Fibroblast of gingiva (primary cell): ENCODE measurements at places on chromosomes 1 and 21.

DNA sequence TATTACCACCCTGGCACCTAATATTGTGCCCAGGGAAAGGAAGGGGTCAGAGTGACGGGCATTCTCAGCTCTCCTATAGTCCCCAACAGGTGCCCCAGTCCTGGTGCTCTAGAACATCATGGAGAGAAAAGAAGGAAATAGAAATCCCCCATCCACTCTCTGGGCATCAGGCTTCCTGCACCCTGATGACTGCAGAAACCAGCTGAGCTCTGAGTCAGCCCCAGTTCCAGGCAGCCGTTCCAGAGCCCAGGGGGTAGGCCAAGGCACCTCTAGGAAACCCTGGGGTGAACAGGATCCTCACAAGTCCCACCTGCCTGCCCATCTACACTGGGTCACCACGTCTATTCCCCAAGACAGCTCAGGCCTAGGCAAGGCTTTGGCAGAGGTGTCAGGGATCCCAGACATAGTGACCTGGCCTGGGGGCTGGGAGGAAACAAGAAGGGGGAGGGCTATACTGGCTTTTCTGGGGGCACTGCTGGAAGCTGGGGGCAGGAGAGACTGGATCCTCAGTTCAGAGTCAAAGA is 709 bp downstream of the NECTIN4 start:
- peak; percentile 12 for DNase-seq

DNA sequence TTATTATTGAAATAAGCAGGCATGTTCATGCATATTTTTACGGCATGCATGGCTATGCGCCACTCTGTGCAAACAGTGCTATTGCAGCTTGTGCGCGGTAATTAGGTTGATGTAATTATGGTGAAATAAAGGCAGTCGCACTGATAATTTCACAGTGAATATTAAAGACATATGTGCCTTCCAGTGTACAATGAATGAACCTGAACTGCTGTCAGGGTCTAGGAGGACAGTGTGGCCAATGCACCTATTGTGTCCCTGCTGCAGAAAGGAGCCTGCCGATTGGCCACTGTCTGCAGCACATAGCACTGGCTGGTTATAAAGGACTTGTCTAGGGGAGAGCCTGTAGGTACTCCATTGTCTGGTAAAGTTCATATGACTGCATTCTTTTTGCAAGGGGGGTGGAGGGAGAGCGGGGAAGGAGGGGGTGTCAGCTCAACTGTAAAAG is 340.4 kb downstream of the USP25 start:
- DNase-seq: peak; percentile 34

GRCh38 chr21:42621166-42621818 is 32.1 kb upstream of the PDE9A start:
- DNase-seq: peak; percentile 46

DNA sequence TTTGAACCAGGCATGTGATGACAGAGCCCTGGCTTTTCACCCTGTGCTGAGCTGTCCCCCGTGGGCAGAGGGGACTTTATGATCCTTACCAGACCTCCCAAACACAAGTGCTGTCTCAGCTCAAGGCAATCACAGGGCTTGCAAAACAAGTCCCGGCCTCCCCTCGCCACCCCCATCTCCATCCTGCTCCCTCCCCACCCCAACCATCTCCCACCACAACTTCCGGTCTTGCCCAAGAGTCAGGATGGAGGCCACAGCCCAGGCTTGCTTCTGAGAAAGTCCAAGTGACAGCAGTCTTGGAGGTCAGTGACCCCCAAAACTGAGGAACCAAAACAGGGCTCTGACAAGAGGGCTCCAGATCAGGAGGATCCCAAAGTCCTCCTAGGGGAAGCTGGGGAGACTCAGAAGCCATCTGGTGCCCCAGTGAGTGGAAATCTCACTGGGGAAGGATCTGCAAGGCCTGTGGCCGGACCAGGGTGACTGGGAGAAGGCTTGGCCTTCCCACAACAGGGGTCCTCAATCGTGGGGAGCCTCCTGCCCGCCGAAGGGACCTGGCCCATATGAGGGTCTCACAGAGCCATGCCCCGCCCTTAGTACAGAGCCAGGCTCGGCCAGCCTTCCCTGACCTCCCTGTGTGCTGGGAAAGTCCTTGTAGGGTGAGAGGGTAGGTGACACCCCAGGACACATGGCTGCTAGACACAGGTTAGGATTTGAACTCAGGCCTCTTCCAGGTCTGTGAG is 4.5 kb upstream of the SDC3 start:
- DNase-seq: peak; percentile 28

GRCh38 chr1:998745-998994 is 1.2 kb downstream of the HES4 start:
- no peak for DNase-seq

DNA sequence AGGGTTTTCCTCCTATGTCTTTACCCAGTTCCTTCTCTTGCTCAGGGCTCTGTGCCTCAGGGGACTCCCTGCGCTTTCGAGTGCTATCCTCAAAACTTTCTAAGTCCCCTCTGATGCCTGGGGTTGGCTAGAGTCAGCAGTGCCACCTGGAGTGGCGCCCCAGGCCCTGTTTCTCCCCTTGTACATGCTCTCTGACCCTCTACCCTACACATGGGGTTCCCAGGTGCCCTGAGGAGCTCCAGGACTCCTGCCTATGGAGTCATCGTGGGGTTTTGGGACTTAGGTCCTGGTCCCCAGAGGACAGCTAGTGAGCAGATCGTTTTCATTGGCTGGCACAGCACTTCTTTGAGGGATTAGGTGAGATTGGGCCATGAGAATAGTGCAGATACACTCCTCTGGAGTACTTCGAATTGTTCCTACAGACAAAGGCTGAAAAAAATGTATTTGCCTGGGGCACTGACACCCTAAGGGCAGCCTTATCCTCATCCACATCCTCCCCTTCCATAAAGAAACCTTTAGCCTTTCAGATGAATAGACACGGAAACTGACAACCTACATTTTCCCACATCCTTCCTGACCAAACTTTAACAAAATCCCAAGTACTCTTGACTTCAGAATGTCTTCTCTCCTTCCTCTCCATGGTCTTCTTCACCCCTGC is 41.5 kb downstream of the LGR6 start:
- no peak for DNase-seq

DNA sequence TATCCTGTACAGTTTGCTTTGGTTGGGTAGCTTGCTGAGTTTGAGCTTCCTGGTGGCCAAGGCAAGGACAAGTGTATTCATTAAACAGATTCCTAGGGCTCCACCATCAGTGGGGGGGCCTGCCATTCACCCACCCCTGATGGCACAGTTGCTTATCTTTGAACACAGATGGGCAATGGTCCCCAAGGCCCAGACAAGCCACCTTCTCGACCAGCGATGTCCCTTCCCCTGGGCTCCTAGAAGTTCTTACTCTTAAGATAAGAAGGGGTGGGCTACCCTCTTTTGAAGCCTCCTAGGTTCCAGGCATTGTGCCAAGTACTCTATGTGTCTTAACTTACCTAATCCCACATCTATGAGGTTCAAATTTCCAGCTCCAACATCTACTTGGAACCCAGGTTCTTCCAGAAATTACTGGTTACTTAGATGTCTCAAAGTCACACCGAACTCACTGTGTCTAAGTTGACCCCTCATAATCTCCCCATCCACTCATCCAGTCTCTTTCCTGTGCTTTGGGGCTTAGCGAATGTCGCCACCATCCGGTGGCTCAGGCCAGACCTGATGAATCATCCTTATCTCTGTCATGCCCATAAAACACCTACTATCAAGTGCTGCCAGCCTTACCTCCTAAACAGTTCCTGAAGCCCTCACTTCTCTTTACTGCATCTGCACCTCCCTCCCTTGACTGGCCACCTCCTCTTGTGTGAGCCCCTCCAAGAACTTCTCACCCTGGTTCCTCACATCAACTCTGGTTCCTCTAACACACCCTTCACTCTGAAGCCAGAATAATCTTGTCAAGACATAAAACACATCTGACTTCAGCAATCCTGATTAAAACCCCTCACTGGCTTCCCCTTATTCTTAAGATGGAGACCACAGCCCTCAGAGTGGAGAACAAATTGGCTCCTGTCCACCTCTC is 50.1 kb downstream of the KLHDC7A start:
- no peak for DNase-seq

- DNase-seq: no peak
These were observed 12.3 kb downstream of the SHISAL2A start for GRCh38 chr1:52645261-52645660.

- DNase-seq: peak; percentile 57
These were observed 67.4 kb downstream of the ARHGEF10L start for GRCh38 chr1:17606826-17607440.

GRCh38 chr21:33364830-33365229 is 38.4 kb upstream of the IFNGR2 start:
- DNase-seq: no peak

DNA sequence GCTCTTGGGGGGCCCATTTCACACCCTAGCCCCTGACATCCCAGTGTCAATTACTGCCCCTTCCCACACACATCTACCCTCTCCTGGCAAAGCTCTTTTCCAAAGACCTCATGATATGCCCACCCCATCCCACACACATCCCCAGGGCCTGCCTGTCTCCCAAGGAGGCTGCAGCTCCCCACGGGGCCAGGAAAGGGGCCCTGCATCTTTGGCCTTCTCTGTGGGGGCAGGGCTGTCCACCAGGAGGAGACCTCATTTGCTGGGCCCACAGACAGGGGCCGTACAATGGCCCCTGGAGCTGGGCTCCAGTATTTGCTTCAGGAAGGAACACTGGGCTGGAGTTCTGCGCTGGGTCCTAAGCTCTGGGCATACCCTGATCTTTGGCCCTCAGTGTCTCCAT is 65.6 kb upstream of the RUNX3 start:
- DNase-seq: no peak

GRCh38 chr1:4805987-4806386 is 151.6 kb downstream of the AJAP1 start:
- no peak for DNase-seq

DNA sequence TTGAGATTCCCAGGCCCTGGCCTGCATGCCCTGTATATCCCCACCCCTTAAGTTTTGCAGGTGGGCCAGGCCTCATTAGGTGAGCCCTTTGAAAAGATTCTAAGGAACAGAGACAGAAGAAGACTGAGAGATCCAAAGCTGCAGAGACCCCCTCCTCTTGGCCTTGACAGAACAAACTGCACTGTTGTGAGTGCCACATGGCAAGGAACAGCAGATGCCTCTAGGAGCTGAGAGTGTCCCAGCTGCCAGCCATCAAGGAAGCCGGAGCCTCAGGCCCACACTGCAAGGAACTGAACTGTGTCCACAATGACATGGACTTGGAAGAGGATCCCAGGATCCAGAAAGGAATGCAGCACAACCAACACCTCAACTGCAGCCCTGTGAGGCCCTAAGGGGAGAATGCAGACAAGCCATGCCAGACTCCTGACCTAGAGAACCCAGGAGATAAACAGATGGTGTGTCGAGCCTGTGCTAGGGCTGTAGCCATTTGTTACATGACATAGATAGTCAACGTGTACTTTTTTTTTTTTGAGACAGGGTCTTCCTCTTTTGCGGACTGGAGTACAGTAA is 182.7 kb downstream of the AJAP1 start:
- DNase-seq: no peak

- peak; percentile 81 for DNase-seq
These were observed 80.4 kb upstream of the AK4 start for GRCh38 chr1:65067491-65068201.

- DNase-seq: peak; percentile 89
These were observed 57.5 kb downstream of the MAP3K7CL start for GRCh38 chr21:29187944-29188343.

DNA sequence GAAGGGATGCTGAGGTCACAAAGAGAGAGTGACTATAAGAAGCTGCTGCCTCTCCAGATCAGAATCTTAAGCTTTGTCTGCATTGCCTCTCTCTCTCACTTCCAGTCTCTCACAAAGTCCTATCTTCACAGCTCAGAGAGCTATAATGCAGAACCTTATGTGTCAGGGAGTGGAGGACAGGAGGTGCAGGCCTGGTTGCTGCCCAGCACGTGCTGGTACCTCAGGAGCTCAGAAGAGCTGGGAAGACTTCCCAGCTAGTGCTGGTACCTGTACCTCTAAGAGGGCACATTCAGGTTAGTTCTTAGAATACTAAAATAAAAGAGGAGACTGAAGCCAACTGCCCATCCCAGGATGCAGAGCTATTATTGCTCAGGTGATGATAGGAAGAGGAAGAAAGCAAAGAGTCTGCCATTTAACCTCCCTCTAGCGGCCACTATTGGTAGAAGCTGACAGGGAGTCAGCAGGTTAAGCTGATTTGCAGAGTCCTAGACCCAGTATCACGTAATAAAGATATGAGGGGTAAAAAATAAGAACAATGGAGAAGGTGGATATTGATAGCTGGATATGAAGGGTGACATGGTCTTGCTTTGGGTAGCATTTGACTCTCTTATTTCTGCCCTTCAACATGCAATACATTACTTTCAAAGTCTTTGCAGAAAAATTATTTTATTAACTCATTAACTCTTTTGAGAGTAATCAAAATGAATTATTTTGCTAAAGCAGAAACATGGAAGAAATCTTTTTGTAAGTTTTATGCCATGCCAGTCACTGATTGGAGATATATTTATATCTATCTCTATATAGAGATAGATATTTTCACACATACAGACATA is 138.1 kb upstream of the HMCN1 start:
- peak; percentile 20 for DNase-seq

GRCh38 chr21:43370888-43371570 is 55.9 kb downstream of the SIK1 start:
- no peak for DNase-seq

GRCh38 chr21:28418726-28419514 is 573.8 kb downstream of the LTN1 start:
- peak; percentile 67 for DNase-seq

- no peak for DNase-seq
These were observed 18.7 kb upstream of the SYT2 start for GRCh38 chr1:202728951-202729350.

DNA sequence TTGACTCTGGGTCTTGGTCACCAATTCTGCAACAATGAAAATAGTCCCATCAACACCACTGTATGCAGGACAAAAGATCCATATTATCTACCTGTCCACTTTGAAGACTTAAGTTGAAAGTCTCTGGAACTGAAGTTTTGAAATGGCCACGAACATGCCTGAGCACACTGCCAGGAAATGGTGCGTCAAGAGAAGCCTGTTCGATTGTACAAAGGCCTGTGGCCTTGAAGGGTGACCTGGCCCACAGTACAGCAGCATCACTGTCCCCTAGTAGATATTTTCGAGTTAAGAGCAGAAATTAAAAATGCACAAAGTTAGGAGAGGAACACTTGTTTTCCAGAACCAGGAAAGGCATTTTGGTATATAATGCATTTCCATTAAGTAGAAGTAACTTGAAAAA is 78.5 kb downstream of the BACH1 start:
- DNase-seq: no peak

GRCh38 chr1:30902593-30903290 is 5.8 kb downstream of the SDC3 start:
- DNase-seq: no peak
